ENCODE measurements at places on chromosomes 1 and 21. TPM values are rescaled to one million over a fixed set of nuclear protein-coding genes. Genes with fewer than 3 reads are reported as not detected.
A peak's percentile ranks its signal among the peaks of the same experiment; 100 is the strongest.

GRCh38 chr1:9927259-9927658 lies 15.9 kb downstream of the LZIC start:
- no peaks in the 10 kb centered on the region for H3K36me3 ChIP-seq
- no peak overlapping the region for H3K4me3 ChIP-seq
- no peaks in the 10 kb centered on the region for H3K4me1 ChIP-seq
- no peak overlapping the region for H3K27ac ChIP-seq
- no peak for DNase-seq

TRIM67 gene
- total RNA-seq: not detected

- peak overlapping the region; percentile 58 for H3K4me3 ChIP-seq
- H3K27me3 ChIP-seq: no peaks in the 10 kb centered on the region
- H3K27ac ChIP-seq: peak overlapping the region; percentile 81
- H3K4me1 ChIP-seq: no peaks in the 10 kb centered on the region
- no peaks in the 10 kb centered on the region for H3K36me3 ChIP-seq
- no peak for DNase-seq
Measured at GRCh38 chr1:46246548-46247435, 771 bp upstream of the RAD54L start.

DNA sequence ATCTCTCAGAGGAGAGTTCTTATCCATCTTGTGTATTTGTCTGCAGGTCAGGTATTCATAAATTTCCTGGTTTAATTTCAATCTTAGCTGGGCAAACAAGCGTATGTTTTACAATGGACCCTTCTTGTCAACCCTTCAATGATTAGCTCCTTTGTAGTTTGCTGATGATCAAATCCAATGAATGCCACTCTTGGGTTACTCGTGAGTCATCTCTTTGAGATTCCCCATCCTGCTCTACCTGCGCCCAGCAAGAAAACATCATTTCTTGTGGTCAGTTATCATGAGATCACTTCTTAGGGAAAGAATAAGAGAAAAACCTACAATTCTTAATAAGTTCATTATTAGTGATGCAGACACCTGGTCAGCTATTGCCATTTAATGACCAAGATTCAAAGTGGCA lies 572.3 kb upstream of the PKN2 start:
- H3K4me1 ChIP-seq: no peaks in the 10 kb centered on the region
- H3K4me3 ChIP-seq: no peak overlapping the region
- no peaks in the 10 kb centered on the region for H3K36me3 ChIP-seq
- no peaks in the 10 kb centered on the region for H3K27me3 ChIP-seq
- DNase-seq: no peak

DNA sequence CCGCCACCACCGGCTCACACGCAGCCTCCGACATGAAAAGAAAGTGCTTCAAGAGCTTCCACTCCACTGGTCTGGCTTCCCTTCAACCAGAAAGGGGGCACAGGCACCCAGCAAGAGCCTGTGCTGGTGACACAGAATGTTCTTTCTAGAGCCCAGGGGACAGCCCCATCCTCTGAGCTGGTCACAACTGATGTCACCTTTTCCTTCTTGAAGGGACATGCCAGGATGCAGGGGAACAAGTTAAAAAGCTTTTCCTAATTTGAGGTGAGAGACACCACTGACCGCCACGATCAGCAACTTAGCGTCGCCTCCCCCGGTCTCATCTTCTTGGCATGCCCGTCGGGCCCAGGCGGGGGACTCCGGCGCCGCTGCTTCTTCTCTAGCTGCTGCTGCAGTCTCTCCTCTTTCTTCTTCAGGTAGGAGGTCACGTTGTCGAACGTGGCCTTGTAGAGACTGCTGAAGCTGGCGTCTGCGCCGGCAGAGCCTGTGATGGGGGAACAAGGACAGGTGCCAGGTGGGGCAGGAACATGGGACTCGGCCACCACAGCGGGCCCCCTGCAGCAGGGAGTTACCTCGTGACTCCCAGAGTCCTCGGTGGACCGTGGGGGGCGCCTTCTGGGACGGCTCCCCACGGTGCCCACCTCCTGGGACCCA lies 29.5 kb downstream of the WDR4 start:
- H3K4me1 ChIP-seq: no peaks in the 10 kb centered on the region
- DNase-seq: no peak
- no peaks in the 10 kb centered on the region for H3K36me3 ChIP-seq
- no peak overlapping the region for H3K4me3 ChIP-seq
- H3K27ac ChIP-seq: no peak overlapping the region
